NCI-H1694 treated with DMSO at 0.1 percent for 48 hours (cell line): ENCODE measurements at places on chromosomes 16 and 17.

- no peak for DNase-seq
Observed at GRCh38 chr16:47019568-47019967, 46.1 kb upstream of the DNAJA2 start.

DNA sequence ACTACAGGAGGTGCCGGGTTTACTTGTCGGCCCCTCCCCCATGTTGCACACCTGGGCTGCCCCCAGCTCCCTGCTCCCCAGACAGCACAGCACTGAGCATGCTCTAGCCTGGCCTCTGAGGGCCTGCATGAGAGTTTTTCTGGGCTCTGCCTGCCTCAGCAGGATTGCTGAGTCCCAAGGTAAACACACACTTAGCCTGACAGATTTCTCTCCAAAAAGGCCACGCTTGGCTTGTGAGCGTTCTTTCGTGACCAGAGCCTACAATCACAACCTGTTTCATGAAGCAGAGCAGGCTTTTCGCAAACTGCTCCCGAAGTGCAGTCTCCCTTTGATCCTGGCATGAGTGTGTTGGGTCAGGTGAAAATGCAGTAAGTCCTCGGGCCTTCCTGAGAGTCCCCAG, 9.8 kb upstream of the CD300E start:
- DNase-seq, result no peak

DNA sequence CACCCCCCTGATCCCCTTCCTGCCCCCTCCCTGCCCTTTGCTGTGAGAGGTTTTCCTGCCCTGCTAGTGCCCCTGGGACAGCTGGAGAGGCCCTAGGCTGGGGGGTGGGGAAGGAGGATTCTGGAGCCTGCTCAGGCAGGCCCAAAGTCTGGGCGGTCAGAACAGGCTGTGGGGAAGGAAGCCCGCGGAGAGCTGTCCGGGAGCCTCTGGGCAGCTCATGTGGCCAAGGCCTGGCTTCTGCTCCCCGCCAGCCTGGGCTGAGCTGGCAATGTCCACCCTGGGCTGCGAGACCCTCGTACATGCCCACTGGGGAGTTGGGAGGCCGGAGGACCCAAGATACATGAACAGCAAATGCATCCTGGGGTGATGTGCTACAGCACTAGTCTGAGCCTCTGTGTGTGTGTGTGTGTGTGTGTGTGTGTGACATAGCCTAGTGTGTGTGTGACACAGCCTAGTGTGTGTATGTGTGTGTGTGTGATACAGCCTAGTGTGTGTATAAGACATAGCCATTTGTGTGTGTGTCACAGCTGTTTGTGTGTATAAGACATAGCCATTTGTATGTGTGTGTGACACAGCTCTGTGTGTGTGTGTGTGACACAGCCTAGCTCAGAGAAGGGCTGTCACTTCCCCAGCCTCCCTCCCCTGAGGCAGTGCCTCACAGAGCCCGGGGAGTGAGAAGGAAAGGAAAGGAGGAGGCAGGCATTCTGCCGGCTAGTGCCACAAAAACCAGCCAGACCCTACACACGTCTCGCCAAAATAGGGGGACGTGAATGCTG, 201.4 kb upstream of the CIBAR2 start:
- peak; percentile 61 for DNase-seq

DNA sequence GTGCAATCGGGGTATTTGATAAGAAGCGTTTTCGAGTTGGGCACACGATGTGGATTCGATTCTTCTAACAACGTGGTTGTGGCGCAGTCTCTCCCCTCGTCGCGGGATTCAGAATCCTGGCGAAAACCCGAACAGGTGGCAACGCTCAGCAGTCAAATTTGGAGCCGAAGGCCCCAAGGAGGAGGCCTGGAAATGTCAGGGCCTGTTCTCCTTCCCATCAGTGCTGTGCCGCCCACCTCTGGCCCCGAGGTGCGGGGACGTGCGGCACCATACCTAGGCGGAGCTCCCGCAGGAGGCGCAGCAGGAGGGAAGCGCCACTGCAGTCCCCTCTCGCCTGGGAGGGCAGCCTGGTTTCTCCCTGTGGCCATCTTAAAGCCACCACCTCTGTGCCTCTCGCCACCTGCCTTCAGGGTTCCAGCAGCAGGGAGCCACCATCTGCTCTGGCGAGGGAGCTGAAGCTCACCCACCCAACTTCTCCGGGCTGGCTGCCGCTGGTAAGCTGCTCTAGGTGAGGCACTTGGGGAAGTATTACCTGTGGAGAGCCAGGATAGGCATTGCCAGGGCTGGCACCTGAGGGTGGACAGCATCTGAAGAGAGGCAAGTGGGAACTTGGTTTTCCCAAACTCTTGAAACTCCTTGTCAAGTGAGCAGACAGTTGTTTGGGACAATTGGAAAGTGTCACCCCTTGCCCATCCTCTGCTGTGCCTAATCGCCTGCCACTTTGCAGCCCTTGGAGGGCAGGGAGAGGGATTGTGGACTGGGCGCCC, 2.6 kb upstream of the AATF start:
- no peak for DNase-seq

DNA sequence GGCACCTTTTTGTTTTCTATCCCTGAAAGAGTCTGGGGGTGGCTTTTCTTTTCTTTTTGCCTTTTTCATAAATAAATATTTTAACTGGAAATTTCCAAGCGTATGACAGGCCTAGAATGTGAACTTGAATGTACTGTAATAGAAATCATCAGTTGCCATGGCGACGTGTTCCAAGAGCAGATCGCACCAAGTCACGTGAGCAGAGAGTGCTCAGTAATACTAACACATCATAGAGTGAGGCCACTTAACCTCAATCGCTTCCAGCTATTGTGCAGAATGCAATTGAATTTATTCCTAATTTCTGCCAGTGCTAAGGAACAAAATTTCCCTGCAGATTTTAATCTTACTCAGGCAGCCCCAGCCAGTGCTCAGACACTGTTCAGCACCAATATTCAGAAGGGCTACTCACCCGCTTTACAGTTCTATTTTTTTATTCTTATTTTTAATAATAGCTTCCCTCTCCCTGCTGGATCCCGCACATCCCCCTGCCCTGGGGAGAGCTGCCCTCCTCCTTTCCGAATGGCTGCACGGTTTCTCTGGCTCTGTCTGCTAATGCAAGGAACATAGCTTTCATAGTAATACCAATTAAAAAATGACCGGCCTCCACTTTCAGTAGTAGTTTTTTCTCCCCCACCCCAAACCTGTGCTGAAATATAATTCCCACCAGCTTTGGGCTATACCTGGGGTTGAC, 26.2 kb upstream of the PMFBP1 start:
- peak; percentile 77 for DNase-seq

GRCh38 chr17:40173091-40173777, 4.0 kb upstream of the RAPGEFL1 start:
- DNase-seq, result no peak

GRCh38 chr17:73689596-73690275, 45.5 kb upstream of the SDK2 start:
- DNase-seq, result no peak

GRCh38 chr16:24717411-24717810, 12.0 kb upstream of the TNRC6A start:
- DNase-seq, result no peak

DNA sequence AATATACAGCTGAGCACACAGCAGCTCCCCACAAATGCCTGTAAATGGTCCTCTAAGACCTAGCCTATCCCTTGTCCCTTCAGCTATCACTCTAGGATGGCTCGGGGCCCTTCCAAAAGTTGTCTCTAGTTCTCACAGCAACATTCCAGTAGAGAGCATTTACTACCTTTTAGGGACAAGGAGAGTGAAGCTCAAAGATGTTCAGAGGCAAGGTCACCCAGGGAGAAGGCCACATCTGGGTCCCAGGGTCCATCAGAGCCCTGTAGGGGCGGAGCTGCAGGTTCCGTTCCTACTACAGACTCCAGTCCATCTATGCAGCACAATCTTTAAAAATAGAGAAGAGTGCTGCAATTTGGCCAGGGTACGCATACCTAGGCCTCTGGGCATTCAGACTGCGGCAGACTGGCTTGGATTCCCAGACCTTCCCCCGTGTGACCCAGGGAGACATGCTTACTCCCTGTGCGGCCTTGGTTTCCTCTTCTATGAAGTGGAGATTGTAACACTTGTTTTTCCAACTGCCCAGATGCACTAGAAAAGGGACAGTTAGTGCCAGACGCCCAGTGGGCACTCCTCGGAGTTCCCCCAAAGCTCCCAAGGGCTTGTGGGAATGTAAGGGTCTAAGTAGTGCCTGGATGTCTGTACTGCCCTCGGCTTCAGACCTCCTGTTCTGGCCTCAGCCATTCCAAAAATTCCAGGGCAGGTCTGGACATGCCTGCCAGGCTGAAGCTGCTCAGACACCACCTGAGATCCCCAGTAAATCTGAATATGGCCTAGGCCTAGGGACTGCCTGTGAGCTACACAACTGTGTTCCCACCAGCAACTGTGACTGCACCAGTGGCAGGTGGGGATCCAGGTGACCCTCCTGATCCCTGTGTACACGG, 2.5 kb downstream of the SLC12A4 start:
- no peak for DNase-seq

- DNase-seq, result no peak
Observed at GRCh38 chr16:67942200-67942509, 1.8 kb downstream of the LCAT start.
